ENCODE measurements at places on chromosomes 7 and 10.

DNA sequence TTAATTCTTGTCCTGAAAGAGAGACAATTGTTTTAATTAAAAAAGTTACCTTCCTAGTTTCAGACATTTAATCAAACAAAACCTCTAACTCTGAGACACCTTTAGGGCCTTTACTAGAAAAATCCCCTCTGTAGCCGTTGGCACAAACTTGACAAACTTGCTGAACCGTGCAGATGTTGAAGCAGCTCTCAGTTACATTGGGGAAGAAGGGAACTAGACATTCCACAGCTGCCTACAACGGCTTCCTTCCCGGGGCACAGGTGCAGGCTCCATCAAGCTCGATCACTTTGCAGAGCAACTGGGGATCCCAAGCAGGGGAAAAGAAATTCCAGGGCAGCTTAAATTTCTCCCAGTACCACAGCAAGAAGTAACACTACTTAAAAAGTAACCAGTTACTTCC lies 141.3 kb downstream of the SKAP2 start:
- no peak for DNase-seq

GRCh38 chr7:155744971-155745683 lies 67.1 kb downstream of the SHH start:
- DNase-seq = no peak

DNA sequence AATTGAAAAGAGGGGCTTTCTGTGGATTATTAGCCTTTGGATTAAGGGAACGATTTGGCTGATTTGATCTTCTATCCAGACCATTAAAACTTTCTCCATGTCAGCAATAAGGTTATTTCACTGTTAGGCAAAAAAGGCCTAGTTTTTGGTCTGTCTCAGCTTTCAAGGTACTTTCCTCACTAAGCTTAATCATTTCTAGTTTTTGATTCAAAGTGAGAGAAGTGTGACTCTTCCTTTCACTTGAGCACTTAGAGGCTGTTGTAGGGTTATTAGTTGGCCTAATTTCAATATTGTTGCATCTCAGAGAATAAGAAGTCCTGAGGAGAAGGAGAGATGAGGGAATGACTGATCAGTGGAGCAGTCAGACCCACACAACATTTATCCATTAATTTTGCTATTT lies 596.0 kb upstream of the TPK1 start:
- no peak for DNase-seq

GRCh38 chr7:105461518-105461917 lies 60.6 kb downstream of the PUS7 start:
- no peak for DNase-seq

DNA sequence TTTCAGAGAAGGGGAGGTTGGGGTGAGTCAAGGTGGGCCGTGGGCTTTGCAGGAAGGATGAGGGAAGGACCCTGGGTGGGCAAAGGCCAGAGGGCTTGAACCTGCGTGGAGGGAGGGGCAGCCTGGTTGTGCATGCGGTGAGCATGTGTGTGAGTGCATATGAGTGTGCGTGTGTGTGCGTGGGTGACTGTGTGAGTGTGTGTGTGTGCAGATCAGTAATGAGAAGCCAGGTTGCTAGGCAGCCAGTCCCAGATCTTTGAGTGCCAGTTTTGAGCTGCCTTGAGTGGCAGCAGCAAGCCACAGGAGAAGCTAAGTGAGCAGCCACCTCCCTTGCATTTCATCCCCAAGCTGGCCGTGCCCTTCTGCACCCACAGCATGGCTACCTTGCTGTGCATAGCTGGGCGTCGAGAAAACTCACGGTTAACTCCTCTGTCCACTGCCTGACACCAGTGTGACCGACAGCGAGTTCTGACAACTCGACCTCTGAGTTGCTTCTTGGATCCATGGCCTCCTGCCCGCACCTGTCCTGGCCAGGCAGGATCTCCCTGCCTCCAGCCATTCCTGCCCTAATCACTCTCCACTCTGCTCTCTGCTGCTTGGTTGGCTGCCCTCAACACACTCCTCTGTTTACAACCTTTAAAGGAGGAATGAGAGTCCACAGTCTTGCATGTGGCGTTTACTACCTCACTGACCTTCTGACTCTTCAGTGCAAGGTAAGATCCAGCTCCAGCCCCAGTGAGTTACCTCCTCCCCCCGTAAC lies 775.4 kb downstream of the TYW1 start:
- DNase-seq = no peak
